ENCODE measurements at places on chromosomes 3 and 15.

DNA sequence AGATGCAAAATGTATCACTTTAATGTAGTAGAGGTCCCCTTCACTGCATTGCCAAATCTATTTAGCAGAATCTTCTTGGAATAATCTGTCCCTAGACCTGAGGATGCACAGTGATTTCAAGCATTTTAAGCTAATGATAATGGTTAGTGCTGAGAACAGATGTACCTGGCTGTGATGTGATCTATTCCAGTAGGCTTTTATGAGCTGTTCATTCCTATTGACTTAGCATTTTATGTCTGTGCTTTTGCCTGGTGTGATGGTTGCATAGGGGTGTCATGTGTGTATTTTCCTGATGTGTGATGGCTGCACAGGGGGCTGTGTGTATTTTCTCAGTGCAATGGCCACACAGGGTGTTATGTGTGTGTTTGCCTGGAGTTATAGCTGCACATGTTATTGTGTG, 272.9 kb downstream of the TIGIT start:
- DNase-seq: no peak

DNA sequence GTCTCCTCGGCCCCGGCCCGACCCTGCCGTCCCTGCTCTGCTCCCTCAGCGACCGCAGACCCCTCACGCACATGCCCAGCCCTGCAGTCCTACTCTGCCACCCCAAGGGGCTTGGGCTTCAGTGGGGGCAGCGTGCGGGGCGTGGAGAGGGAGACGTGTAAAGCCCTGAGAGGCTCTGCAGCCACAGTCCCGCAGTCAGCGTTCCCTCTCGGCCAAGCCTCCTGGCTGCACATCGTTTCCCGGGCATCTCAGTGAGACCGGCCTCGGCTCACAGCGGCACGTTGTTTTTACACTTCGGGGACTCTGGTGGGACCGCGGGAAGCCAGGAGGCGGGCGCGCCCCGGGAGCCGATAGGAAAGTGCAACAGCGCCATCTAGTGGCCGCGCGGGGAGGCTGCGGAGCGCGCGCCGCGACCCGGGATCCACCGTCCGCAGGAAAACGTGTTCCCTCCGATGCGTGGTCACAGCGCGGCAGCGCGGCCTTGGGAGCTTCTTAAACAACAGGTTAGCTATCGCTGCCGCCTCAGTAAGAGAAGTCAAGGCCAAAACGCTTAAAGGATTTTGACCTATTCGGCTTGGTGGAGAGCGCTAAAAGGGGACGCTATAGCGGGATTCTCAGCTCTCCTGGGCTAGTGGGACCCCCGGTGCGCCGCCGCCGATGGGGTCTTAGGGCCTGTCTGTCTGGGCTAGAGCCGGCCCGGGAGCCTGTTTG, 226.8 kb upstream of the IGF1R start:
- no peak for DNase-seq

DNA sequence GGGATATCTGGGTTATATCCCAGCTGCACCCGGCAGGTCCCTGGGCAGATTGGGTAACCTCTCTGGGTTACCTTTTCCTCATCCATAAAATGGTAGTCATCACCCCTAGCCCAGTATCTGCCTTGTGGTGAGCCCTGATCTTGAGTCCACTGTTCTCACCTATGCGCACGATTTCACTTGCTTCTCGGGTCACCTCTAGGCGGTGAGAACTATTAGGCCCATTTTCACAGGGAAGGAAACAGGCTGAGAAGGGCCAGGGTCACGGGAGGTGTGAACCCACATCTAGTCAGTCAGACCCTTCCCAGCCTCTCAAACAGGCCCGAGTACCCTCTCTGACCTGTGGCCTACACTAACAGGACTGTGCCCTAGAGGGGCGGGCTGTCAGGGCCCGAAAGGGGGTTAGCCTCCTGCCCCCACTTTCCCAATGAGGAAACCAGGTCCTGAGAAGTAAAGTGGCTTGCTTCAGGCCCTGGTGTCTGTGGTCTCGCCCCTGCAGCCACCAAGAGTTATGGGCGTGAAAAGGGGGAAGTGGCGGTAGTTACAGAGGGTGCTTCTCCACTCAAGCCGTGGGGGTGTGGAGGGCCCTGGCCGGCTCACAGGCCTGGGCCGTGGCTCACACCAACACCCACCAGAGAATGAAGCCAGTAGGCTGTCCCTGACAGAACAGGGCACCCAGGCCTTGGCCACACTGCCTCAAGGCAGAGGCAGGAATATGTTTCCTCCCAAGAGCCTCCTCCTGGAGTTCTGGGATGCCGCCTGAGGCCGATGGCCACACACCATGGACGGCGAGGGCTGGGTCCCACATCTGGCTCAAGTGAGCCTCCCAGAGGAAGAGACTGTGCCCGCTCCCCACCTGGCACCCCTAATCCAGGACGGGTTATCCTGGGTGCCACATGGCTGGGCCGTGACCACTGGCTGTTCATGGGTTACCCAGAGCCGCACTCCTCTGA, 19.5 kb downstream of the PSTPIP1 start:
- DNase-seq: no peak

DNA sequence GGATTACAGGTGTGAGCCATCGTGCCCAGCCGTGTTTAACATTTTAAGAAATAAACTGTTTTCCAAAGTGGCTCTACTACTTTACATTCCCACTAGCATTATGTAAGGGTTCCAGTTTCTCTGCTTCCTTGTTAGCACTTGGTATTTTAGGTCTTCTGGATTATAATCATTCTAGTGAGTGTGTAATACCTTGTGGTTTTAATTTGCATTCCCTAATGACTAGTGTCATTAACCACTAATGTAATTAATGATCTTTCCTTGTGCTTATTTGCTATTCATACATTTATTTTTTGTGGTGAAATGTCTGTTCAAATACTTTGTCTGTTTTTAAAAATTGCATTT, 30.7 kb downstream of the ARIH2 start:
- DNase-seq: no peak

GRCh38 chr3:152269056-152269830, 514 bp downstream of the MBNL1 start:
- peak; percentile 64 for DNase-seq

DNA sequence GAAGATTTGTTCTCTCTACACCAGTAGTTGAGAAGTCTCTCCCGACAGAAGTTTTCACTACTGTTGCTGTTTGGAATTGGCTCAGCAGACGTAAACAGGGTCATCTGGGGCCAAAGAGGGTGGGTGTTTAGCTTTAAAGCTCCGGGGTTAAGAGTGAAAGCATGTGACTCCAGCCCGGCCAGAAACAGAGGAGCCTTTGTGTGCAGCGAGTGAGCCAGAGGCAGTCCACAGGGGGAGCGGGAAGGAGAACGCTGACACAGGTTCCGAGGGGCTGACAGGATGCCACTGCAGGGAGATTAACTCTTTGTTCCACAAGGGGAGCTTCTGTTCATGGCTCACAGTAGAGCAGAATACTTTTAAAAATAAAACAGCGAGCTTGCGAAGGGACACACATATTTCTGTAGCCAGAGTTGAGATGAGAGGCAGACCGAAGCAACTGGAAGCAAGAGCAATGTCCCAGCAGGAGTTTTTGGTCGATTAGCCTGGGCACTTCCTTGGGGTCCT, 26.9 kb downstream of the BMF start:
- DNase-seq: no peak

- no peak for DNase-seq
Observed at GRCh38 chr3:8619548-8619947, 25.1 kb downstream of the SSUH2 start.

- no peak for DNase-seq
Observed at GRCh38 chr15:85404176-85404917, 23.9 kb downstream of the AKAP13 start.

GRCh38 chr3:112379020-112379690, 46.2 kb downstream of the CD200 start:
- DNase-seq: no peak

DNA sequence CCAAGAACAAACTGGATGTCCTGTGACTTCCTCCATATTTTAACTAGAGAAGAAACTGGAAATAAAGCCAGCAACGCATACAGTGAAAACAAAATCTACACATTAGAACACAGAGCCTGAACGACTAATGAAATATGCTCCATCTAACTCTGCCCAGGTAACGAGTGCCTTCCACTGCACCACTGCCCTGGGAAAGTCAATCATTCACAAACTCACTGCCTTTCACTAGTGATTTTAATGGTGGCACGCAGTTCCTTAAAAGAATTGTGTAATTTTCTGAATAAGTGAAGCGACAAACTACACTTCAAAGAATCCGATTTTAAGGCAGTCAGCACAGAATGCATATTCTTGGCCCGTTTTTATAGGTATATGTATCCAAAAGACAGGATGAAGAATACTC, 416.0 kb downstream of the SHQ1 start:
- DNase-seq: no peak

DNA sequence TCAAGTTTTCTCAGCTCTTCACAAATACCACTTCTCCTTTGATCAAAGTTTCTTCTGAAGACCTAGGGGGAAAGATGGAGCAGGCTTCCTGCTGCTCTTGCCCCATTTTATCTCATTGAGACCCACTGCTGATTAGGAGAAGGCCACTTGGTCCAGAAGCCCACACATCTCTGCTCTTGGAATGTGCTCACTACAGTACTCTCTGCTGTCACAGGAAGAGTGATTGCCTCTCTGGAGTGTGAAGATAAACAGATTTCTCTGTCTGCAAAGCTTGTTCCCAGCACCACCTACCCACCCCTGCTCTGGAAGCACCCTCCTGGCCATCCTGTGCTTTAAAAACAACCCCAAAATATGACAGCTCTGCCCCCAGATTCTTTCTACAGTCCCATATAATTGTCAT, 41.3 kb upstream of the PRTG start:
- DNase-seq: no peak

DNA sequence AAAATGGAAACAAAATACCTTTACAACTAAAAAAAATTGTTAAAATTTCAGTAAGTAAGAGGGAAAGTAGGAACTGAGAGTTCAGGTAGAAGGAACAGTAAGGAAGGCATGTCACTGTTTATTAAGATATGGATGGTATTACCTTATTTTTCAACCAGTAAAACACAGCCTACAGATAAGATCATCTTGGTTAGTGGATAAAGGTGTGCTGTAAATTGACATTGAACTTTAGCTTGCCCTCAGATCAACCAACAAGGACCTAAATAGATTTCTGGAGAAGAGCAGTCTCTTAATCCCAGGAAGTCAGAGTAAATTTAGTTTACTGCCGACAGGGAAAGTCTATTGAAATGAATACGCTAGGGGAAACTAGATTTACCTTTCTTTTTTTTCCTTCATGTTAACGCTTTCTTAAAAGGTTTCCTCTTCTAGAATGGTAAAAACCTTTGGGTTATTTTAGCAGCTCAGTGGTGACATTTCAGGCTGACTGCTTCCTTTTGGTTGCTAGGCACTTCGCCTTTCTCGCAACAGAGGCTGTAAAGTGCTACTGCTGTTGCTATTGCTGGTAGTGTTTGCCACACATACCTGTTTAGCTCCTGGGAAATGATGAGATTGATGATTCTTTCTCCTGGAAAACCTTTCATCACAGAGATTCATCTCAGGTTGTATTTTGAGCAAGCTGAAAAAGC, 12.9 kb downstream of the DZIP3 start:
- DNase-seq: no peak

GRCh38 chr3:146157325-146158060, 3.5 kb downstream of the PLOD2 start:
- DNase-seq: no peak

- DNase-seq: no peak
Observed at GRCh38 chr15:51390966-51391422, 49.5 kb downstream of the GLDN start.

GRCh38 chr3:126459763-126460127, 15.9 kb downstream of the ZXDC start:
- no peak for DNase-seq

DNA sequence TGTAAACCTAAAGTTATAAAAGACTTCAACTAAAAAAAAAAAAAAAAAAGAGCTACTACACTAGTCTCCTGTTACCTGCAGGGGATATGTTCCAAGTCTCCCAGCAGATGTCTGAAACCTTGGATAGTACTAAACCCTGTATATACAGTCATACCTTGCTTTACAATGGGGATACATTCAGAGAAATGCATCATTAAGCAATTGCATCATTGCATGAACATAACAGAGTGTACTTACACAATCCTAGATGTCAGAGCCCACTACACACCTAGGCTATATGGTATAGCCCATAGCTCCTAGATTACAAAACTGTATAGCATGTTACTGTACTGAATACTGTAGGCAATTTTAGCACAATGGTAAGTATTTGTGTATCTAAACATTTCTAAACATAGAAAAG, 119.1 kb downstream of the GMPS start:
- DNase-seq: no peak

- no peak for DNase-seq
Observed at GRCh38 chr3:134609821-134610431, 40.9 kb downstream of the KY start.

GRCh38 chr15:67967871-67968431, 86.2 kb upstream of the PIAS1 start:
- no peak for DNase-seq

- no peak for DNase-seq
Observed at GRCh38 chr3:67657192-67657591, 2.8 kb upstream of the SUCLG2 start.

DNA sequence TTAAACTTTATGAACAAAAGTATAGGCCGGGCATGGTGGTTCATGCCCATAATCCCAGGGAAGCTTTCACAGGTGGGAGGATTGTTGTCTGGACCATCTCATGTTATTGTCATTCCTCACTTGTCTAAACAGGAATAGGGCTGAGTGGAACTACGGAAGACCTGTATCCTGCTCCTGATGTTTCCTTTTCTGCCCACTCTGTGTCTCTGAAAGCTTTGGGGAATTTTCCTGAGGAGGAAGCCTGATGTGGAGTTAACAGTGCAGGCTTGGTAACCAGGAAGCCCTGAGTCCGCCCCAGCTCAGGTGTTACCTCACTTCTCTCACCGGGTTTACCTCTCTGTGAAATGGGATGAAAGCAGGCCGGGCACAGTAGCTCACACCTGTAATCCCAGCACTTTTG, 2.0 kb upstream of the SS18L2 start:
- no peak for DNase-seq

DNA sequence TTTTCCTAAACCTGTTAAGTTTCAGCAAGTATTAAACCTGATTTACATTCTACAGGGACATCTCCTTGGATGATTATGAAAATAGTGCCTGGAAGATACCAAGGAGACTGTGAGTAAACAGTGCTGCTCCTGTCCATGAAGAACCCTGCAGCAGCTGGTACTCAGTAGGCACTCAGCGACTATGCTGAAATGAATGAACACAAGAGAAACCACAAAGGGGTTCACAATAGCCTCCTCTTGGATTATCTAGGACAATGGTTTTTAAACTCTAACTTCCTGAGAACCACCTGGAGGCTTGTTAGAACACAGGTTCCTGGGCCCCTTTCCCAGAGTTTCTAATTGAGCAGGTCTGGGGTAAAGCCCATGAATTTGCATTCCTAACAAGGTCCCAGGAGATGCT, 488.4 kb upstream of the UBE2E2 start:
- DNase-seq: no peak
